ENCODE measurements at places on chromosomes 3 and 15.

GRCh38 chr15:28191832-28192231 is 92.7 kb upstream of the OCA2 start:
- DNase-seq, result peak; percentile 18

- no peak for DNase-seq
Observed at GRCh38 chr3:119729996-119730395, 27.2 kb downstream of the CFAP91 start.

DNA sequence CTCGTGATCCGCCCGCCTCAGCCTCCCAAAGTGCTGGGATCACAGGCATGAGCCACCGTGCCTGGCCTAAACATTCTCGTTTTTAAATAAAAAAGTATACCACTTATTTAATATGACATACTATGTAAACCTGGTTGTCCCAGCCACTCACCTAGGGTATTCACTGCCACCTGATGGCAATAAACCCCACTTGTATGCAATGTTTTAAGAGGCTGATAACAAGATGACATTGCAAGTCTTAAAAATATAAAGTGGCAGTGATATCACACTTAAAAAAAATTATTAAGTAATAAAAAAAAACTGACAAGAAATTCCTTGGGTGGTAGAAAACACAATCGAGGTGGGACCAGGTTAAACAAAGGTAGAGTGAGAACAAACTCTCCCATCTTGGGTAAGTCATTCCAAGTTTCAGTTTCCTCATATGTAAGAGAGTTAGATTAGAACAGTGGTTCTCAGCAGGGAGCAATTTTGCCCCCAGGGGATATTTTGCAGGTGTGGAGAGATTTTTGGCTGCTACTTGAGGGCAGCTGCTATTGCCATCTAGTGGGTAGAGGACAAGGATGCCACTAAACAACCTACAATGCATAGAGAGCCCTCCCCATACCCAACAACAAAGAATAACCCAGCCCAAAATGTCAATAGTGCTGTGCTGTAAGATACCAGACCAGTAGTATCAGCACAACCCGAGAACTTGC is 14.5 kb downstream of the ARF4 start:
- DNase-seq, result no peak

GRCh38 chr15:32974691-32975090 is 219.8 kb downstream of the FMN1 start:
- DNase-seq, result no peak

DNA sequence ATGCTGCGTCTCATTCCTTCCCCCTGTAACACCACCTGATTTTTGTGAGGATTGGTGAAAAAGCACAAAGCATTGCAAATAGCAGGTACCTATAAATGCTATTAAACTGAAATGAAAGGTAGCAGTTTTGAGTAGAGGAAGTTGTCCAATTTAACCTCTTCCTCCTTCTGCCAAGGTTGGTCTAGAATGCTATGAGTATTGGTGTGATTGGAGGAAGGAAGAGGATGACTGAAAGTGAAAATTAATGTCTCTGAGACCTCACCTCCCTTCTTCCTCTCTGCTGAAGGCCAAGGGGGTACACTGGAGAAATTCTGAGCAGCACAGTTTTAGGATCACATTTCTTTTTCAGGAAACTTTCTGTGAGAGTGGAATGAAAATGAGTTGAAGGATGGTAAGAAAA is 94.4 kb downstream of the DTWD1 start:
- no peak for DNase-seq

- no peak for DNase-seq
Observed at GRCh38 chr3:171688002-171688401, 122.3 kb downstream of the PLD1 start.

DNA sequence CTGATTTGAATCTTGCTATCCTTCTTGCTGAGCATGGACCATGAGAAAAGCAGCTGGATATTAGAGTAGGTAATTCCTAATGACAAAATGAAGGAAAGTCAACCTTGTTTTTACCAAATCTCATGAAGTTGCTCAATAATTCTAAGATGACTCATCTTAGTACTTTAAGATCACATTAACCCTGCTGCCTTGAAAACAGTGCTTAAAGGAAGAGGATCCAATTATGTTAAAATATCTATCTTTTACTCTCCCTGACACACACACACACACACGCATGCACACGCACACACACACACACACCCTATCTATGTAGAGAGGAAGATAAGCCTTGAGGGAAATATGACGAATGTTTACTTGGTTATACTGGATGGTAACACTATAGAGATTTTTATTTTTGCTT is 16.0 kb upstream of the MYO1E start:
- no peak for DNase-seq

DNA sequence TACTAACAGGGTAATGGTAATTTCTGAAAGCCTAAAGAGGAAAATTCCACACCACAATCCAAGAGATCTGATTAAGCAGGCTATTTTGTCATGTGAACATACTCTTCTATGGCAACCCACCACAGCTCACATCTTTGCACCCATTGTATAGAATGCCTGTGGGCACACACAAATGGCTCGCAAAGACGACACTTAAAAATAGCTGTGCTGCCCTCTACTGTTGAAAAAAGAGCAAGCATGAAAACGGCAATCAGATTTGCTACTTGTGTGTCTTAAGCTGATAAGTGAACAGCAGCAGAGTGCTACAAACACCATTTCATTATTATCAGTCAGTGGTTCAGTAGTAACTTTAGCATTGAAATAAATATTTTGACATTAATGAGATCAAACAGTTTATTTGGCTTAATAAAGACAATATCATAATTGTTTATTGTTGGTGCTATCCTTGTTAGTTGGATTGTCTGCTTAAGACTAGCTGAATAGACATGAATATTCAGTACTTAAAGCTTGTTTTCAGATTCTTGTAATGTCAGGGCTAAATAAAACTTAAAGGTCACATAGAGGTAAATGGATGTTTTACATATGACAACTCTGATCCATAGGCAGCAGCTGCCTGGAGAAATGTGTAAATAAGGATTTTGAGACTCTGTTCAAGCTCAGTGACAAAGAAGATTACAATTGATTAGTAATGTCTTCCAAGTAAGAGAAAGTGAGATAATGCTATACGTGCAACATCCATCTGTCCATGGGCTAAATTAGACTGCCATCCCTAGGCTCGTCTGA is 199.1 kb downstream of the LRRN1 start:
- DNase-seq, result no peak

- no peak for DNase-seq
Observed at GRCh38 chr15:26355472-26356074, 417.3 kb downstream of the GABRB3 start.

DNA sequence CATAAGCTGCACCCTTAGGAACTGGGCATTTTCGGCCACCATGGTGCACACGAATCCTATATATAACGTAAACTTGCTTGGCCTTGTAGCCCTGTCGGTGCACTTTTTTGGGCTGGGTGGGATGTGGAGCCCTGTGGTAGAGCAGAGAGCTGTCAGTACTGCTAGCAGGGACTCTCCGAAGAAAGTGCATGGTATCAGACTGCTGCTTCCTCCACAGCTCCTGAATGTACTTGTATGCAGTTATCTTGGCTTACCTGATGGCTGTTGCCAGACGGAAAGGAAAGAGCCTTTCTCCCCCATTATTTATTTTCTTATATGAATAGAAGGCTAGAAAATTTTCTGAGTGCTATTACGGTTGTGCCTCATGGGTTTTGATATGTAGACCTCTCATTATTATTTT is 8.4 kb downstream of the GALK2 start:
- no peak for DNase-seq

GRCh38 chr3:174931473-174932353 is 72.6 kb downstream of the NAALADL2 start:
- no peak for DNase-seq

DNA sequence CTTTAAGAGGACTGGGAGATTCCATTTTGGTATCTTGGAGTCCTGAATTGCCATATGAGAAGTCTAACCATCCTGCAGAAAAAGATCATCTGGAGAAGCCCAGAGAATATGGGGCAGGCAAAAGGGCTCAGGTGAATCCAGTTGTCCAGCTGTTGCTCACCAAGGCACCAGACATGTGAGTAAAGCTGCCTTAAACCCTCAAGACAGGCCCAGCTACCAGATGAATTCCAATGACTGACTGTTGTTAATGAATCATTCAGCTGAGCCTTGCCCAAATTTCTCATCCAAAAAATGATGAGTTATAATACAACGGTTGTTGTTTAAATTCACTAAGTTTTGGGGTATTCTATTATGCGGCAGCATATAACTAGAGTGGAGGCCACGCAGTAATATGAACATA is 22.0 kb upstream of the NANOGP8 start:
- no peak for DNase-seq

- DNase-seq, result no peak
Observed at GRCh38 chr3:33746416-33747116, 28.5 kb upstream of the CLASP2 start.

- no peak for DNase-seq
Observed at GRCh38 chr15:39623529-39623931, 42.7 kb downstream of the THBS1 start.

DNA sequence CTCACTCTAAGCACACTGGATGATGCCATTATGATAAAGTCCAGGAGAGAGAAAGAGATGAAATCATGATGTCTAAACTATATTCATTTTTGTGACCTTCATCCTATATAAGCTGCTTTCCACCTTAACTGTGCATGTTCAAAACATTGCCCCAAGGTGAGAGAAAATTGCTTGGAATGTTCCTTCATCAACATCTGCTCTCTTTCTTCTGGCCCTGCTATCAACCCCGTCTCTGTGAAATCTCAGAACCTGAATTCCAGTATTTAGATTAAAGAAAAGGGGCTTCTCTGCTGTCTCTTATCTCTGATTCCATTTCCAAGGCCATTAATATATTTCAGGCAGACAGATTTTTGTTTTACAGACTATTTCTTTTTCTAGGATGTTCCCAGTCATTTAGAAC is 47.3 kb upstream of the PHLDB2 start:
- DNase-seq, result no peak
